ENCODE measurements at places on chromosomes 4 and X. TPM values are rescaled to one million over a fixed set of nuclear protein-coding genes. Genes with fewer than 3 reads are reported as not detected.

GRCh38 chr4:1579001-1579900 lies 104.9 kb downstream of the FAM53A start:
- peak; percentile 87 for DNase-seq

DNA sequence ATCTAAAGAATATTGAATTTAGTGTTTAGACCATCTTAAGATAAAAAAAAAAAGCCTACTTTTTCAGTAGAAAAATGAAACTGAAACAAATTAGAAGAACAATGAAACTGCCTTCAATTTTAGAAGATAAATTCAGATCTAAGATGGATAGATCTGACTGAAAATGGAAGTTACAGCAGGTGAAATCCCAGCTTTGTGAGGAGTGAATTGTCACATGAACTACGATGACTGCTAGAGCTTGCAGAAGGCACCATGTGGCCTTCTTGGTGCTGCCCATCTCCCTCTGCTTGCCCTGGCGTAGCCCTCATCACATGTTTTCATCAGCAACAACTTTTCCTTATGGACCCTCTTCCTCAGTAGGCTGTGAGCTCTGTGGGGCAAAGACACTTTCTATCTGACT lies 51.4 kb upstream of the EMCN start:
- no peak for DNase-seq

DNA sequence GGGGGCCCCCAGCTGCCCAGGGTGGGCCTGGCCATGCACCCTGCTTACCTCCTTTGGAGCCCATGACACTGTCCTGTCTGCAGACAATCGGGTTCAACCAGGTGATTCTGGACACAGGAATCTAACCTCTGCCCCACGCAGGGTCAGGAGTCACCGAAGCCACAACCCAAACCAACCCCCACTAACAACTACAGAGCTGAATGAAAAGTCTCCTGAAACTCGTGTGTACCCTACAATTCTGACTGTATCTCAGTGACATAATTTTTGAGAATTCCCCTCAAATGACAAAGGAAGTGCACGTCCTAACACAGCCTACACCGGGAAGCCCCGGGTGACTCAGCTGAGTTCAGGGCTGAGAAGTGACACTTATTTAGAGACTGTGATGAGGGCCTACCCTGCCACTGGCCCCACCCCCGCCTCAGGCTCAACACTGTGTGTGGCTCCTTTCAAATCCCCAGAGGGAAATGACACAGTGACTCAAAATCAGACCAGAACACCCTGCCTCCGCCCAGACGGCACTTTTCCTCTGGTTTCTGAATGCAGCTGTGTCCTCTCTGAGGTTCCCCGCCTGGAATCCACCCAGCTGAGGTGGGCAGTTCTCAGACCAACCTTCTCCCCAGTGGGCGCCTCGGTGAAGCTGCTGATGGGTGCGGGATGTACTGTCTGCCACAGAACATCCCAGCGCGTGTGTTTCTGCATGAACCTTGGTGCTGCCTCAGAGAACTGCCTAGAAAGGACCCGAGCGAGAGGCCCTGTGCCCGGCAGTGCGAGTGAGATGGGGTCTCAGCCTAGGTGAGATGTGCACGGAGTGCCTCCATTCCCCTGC lies 9.9 kb downstream of the TNIP2 start:
- DNase-seq, result peak; percentile 72

- DNase-seq, result no peak
Measured at GRCh38 chr4:53905941-53906377, 158.4 kb downstream of the CHIC2 start.

The SHROOM4 gene
- not detected for total RNA-seq

DNA sequence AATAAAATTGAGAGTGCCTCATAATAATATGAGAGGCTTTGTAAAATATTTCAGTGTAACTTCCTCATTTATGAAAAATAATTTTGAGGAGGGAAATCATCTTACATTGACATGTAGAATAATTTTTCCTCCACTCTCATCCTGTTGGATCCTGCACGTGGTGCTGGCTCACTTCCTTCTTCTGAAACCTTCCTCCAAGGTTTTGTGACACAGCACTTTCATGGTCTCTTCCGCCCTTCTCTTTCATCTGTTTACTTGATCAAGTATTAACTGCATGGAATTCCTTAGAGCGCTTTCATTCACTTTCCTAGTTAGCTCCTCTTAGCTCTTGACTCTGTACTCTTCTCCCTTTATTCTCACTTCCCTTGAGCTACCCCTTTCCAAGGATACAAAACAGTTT lies 246.5 kb downstream of the RAPGEF2 start:
- DNase-seq, result no peak

DNA sequence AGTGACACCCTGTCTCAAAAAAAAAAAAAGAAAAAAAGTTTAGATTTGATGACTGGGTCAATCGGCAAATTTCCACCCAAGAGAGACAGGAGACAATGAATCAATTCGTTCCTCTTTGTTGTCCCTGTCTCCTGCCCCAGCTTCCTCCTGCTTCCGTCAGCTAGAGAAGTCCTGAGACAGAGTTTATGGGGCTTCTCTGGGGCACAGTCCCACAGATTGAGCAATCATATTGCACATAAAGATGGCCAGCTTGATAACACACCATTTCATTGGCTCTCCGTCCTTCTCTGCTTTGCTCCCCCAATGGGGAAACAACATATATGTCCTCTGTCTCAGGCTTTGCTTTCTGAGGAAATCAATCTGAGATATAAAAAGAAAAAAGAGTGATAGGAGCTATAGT lies 78.4 kb upstream of the FUNDC1 start:
- no peak for DNase-seq

GRCh38 chr4:30865691-30866090 lies 145.5 kb downstream of the PCDH7 start:
- DNase-seq, result no peak

DNA sequence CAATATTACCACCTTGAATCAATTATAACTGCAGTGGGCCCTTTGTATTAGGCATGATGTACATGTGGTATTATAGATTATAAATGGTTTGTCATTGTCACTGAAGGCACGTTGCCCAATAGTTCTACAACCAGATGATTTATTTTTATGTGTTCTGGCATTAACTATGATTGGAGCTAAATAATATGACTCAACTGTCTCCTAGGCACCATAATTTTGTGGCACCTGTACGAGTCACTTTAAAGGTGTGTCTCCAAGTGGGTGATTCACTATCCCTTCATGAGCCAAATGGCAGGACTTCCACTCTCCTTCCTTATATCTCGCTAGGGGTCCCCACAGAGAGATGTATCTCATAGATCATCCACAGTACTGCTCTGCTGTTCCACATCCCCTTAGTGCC lies 6.1 kb upstream of the SMPX start:
- DNase-seq, result no peak

- DNase-seq, result peak; percentile 57
Measured at GRCh38 chr4:2914256-2915126, 48.7 kb downstream of the NOP14 start.

The VBP1 gene
- total RNA-seq, result 44.7 TPM

GRCh38 chr4:81166458-81167160 lies 48.4 kb downstream of the PRKG2 start:
- no peak for DNase-seq

The MAGEC3 gene
- not detected for total RNA-seq

GRCh38 chr4:70688795-70689231 lies 481 bp downstream of the UTP3 start:
- DNase-seq, result no peak

DNA sequence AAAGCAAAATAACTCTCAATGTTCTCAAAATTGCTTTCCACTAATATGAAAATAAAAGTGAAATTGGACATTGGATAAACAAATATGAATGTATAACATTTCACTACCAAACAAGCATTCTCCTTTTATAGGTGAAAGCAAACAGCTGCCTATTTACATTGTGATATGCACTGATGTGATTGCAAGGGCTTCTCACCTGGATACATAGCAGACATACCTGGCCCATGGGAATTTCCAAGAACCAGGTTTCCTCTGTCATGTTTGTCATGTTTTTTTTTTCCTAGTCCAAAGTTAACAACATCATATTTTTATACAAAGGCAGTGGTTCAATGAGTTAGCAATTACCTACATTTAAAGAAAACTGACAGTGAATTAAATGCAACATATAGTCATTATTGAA lies 228.5 kb downstream of the ANKRD50 start:
- no peak for DNase-seq

DNA sequence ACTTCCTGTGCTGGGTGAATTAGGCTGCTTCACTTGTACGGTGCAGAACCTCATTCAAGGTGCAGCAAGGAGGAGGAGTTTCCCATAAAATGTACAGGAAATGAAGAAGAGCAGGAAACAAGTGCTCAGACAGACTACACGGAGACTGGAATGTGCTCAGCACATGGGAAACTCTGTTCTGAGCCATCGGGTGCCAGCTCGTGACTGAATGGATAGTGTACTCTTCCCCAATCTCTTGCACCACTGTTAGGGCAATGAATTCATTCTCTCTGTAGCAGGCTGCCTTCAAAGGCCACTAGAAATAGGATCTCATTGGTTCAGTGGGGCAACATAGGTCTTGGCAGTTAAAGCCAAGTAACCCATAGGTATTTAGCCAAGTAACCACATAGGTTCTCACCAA lies 200.0 kb upstream of the LDB2 start:
- no peak for DNase-seq

The DCLK2 gene
- not detected for total RNA-seq

GRCh38 chr4:128334256-128334655 lies 46.6 kb upstream of the PGRMC2 start:
- DNase-seq, result no peak
